ENCODE measurements at places on chromosomes 3 and 15.

DNA sequence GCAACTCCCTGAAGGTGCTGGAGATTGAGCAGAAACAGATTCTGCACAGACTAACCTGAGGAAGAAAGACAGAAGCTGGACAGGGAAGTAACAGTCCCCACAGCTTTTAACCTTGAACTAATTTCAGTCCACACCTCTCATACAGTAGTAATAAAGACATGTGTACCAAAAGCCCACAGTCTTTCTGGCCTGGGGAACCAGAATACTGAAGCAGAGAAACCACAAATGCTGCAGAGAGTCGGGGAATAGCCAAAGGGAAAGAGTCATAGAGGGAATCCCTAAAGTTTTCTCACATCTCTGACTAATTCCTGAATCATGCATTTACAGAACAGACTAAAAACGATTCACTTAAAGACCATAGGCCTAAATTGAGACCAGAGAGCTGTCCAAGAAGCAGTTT, 503.4 kb upstream of the NECTIN3 start:
- no peak for DNase-seq

- no peak for DNase-seq
These were observed 178.8 kb downstream of the MEIS2 start for GRCh38 chr15:36921484-36922091.

DNA sequence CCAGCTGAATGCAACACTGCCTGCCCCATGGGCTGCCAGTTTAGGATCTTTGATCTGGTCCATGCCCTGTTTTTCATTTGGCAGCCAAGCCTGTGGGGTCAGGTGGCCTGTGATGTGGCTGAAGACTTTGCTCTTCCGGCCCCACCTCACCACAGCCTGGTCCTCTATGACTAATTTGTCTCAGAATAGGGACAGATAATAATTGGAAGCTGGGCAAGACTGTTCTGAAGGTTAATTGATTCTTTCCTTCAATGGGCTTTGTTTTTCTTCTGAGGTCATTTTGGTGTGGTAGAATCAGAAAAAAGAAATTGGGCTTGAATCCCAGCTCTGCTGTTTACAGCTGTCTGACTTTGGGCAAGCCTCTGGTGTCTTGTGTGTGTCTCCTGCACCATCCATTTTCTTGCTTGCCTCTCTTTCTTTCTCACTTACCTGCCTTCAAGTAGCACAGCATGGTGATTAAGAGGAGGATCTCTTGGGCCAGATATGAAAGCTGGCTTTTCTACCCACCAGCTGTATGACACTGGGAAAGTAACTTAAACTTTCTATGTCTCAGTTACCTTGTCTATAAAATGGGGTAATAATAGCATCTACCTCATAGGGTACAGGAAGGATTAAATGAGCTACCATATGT, 24.2 kb downstream of the ABHD2 start:
- no peak for DNase-seq

- no peak for DNase-seq
These were observed 41.1 kb upstream of the SKOR1 start for GRCh38 chr15:67784090-67784781.

DNA sequence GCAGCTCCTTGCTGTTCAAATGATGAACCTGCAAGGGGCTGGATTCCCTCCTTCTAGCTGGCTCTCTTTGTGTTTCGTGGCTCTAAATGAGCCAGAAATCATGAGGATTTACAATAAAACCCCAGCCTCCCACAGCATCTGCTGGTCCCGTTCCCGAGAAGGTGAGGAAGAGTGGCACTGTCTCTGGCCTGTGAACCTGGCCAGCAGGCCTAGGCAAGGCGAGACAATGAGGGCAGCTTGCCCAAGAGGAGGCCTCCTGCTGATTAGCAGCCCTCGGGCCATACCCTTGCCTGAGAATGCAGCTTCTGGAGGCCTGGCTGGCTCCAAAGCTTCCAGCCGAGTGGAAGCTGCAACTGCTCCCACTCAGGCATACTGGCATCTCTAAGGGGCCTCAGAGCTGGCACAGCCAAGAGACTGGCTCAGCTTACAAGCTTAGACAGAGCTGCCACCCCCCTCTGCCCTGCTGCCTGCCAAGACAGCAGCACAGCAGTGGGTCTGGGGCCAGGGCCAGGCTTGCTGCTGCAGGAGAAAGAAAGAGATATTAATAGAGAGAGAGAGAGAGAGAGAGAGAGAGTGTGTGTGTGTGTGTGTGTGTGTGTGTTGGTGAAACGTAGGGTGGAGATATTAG, 76.5 kb downstream of the HMG20A start:
- no peak for DNase-seq

DNA sequence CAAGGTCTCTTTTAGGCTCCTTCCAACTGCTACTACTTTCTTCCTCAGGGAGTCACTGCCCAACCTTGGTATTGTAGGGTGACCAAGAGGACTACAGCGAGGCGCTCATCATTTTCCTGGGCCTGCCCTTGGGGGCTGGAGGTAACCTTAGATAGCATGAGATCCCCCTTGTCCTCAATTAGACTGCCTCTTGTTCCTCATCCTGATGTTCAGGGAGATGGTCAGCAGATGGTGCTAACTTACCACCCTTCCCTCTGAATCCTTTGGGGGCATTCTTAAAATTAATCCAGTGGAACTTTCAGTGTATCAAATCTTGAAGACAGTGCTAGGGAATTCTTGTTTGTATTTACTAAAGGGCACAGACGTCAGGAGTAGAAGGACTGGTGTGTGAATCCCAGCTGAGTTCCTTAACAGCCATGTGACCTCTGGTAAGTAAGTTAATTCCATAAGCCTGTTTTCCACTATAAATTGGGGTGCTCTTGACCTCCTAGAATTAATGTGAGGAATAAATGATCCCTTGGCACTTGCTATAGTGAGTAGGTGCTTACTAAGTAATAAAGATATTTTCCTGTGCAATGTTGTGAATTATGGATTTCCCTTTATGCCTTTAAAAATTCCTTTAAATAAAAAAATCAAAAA, 4.1 kb upstream of the CLPX start:
- no peak for DNase-seq

GRCh38 chr3:14340960-14341708, 61.3 kb upstream of the SLC6A6 start:
- DNase-seq: no peak

DNA sequence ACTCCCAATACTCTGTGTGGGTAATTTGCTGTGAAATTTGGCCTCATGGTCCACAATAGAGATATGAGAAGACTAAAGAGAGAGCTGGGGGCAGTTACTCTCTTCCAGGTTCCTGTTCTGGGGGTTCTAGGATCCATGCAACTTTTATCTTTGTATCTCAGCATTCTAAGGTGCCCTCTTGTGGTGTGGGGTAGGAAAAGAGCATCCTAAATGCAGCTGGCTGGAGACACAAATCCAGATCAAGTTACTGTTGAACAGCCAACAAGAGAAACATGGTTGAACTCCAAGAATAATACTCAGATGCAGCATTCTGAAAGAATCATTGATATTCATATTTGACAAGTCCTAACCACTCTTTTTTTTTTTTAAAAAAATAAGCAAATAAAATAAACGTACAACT, 238.2 kb downstream of the GREM1 start:
- no peak for DNase-seq
